ENCODE measurements at places on chromosomes 12 and 14. TPM values are rescaled to one million over a fixed set of nuclear protein-coding genes. Genes with fewer than 3 reads are reported as not detected.

GRCh38 chr14:63735720-63736119 is 7.9 kb upstream of the SGPP1 start:
- H3K36me3 ChIP-seq: no peaks in the 10 kb centered on the region
- H3K27me3 ChIP-seq: no peaks in the 10 kb centered on the region
- no peaks in the 10 kb centered on the region for H3K4me1 ChIP-seq
- H3K27ac ChIP-seq: no peak overlapping the region
- DNase-seq: no peak

GRCh38 chr12:47616440-47616839 is 89.4 kb downstream of the RPAP3 start:
- DNase-seq: no peak
- H3K27me3 ChIP-seq: no peaks in the 10 kb centered on the region
- no peaks in the 10 kb centered on the region for H3K4me1 ChIP-seq

DNA sequence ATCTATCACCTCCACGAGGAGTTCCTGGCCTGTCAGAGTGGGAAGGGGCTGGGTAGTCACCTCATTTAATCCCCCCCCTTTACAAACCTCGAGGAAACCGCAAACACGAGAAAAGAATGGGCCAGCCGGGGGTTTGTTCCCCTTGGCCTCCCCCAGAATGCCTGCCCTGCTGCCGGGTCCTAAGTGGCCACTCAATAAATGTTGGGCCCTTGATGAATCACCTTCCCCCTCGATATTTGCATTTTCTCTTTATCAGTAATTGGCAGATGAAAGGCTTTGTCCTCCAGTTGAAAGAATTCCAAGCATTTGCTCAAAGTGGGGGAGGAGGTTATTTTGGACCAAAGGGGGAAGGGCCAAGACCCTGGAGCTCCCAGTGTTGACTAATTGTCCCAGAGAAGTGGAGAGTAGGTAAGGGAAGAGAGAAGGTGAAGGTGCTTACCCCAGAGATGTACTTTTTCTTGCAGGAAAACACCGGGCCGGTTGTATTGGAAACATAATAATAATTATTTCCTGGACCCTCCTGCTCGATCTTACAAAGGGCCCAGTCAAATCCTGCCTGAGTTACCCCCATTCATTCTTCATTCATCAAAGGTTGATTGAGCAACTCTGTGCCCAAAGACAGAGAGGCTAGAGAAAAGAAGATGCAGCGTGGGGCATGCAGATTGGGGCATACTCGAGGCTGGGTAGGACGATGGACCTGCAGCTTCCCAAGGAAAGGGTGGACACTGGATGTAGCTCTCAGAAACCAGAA is 1.9 kb upstream of the KDM2B start:
- H3K4me3 ChIP-seq: no peak overlapping the region
- DNase-seq: no peak
- peak overlapping the region; percentile 84 for H3K27ac ChIP-seq
- peaks cover 34% of the 10 kb centered on the region for H3K4me1 ChIP-seq
- H3K36me3 ChIP-seq: no peaks in the 10 kb centered on the region

DNA sequence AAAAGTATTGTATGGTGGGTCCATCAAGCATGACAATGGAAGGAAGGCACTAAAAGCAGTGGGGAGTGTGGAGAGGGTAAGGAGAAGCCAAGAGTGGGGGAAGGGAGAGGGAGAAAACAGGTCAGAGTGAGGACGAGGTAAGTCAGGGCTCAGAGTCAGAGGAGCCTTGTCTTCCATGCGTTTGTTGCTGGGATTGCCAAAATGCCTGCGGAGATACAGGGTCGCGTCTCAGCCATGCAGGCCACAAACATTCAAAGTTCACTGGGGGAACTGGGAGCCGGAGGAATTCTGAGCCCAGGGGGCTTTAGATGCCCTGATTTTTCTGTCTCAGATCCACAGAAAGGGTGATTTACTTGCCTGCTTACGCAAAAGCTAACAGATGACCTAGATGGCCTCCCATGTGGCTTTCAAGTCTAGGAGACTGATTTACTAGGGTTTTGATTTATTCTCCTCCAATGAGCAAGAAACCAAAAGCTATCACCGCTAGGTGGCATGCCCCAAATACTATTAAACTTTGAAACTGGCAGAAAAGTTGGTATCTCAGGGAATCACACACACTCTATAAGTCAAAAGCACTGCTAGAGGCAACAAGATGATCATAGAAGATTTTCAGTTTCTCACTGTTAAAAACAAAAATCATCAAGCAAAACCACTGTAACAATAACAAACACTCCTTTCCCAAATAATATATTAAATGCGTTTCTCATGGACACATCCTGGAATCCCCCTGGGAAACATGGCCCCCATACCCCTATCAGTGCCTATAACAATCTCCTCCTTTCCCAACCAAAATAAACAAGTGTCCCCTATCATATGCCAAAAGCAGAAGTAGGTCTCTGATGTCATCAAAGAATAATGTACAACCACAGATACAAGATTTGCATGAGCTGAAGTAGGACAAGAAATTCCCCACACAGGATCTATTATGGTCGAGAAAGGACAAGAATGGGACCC is 26.6 kb upstream of the MDM1 start:
- no peaks in the 10 kb centered on the region for H3K27me3 ChIP-seq
- peak overlapping the region; percentile 20 for H3K27ac ChIP-seq
- no peak overlapping the region for H3K4me3 ChIP-seq
- H3K36me3 ChIP-seq: no peaks in the 10 kb centered on the region

ATN1 gene
- 123 TPM for total RNA-seq

KIF5A gene
- total RNA-seq: 0.09 TPM

CCDC175 gene
- total RNA-seq: 1.0 TPM
